ENCODE measurements at places on chromosomes 2 and 18.

GRCh38 chr2:219286436-219287115 lies 7.4 kb downstream of the DNAJB2 start:
- DNase-seq = no peak

GRCh38 chr2:217399291-217399690 lies 539.4 kb upstream of the TNP1 start:
- no peak for DNase-seq

DNA sequence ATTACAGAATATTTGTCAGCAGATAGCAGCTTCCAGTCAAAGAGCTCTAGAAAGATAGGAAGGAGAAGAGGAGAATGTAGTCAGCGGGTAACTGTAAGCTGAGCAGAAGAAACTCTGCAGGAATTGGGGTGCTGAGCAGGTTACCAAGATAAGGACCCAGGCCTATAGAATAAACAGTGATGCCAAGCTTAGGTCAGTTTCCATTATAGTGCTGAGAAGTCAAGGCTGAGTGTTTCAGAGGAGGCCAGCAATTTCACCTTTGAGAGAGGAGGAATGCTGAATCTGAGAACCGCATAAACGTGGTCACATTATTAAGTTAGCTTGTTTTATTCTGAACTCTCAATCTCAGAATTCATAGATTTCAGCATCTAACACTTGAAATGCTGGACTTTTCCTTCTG lies 13.9 kb downstream of the NAB1 start:
- no peak for DNase-seq

- DNase-seq = no peak
Observed at GRCh38 chr2:50949450-50950193, 82.3 kb downstream of the NRXN1 start.

DNA sequence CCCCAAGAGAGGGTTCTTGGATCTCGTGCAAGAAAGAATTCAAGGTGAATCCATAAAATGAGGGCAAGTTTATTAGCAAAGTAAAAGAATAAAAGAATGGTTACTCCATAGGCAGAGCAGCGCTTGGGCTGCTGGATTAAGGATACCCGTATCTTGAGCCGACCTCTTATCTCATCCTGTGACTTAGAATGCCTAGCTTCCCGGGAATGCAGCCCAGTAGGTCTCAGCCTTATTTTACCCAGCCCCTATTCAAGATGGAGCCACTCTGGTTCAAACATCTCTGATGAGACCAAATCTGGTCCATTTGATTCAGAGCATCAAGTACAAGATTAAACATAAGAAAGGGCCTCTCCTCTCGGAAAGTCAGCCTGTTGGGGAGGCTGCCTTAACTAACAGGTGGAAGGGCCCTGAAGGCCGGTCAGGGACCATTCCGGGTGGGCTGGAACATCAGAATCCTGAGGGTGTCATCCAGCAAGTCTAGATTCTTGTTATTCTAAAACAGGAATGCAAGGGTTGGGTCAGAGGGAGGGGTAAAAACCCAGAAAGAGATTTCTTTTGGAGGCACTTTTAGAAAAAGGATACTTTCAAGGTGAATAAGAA lies 5.8 kb downstream of the PSD4 start:
- no peak for DNase-seq

DNA sequence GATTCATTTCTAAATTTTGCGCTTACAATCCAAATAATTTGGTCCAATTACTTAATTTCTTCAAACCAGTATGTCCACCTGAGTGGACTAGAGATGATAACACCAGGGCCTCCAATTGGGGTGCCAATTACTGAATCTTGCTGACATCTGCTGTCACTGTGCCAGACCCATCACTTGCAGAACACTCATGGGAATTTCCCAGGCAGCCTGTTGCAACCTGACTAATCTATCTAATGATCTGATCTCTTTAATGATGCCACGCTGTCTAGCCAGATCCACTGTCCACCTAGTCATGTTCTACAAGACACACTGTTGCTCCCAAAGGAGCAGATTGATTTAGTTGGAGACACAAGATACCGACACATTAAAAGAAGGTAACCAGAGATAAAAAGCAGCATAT lies 11.8 kb upstream of the LRP1B start:
- no peak for DNase-seq

- DNase-seq = no peak
Observed at GRCh38 chr18:56319953-56320352, 318.4 kb downstream of the TXNL1 start.

DNA sequence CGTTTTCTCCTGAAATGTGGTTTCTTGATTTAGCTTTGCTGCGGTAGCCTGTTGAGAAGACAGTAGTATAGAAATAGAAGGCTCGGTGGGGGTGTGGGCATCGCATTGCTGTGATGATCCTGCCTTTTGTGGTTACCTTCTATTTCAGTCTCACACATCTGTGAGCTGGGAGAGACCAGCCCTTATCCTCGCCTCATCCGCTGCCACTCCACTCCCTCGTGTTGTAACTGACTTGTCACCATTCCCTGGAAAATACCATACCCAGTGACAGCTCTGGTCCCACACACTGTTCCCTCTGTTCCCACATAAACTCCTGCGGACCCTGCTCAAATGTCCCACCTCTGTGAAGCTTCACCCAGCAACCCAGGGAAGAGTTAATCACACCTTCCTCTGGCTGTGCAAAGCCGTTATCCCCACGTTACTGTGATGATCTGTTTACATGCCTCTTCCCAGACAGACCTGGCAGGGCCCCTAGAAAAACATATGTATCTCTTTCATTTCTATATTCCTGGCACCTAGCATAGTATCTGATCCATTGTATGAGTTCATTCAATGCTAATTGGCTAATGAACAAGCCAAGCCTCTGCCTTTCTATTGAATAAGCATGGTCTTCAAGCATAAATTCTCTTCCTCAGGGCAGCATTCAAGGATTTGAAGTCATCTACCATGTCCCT lies 114.6 kb downstream of the MAPK4 start:
- no peak for DNase-seq

GRCh38 chr2:240895656-240896388 lies at the start of gene MAB21L4:
Gene MAB21L4 (minus strand): TSS chr2:240896156. CDS start chr2:240895997, 159 bp downstream.
- DNase-seq = no peak

- DNase-seq = no peak
Observed at GRCh38 chr2:145931781-145932395, 1412.0 kb upstream of the ZEB2 start.

DNA sequence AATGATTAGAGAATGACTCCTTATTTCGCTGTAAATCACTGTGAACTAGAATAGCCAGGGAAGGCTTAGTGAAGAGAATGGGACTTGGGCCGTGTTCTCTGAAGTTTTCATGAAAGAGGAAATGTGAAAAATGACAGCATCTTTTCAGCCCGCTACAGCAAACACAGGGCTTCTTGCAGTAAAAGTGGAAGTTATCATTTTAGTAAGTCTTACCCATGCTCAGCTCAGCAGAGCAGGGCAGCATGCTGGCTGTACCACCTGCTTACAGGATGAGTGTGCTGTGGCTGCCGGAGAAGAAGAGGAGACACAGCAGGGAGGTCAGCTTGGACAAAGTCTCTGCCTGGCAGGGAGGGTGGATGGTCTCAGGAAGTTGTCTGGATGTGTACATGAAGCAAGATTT lies 300.7 kb upstream of the DLGAP1 start:
- no peak for DNase-seq

DNA sequence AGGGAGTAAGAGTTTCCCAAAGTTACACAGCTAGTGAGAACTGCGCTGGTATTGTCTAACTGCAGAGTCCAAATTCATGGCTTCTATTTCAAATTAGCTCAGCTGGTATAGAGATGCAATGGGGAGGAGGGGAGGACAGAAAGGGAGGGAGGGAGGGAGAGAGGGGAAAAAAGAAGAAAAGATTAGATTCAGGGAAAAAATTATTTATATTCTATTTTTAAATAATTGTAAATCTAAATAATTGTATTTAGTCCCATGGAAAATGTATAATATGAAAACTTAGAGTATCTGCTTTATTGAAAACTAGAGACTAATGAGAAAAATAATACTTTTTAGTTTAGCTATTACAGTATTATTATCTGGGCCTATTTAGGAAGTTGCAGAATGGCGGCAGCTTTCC lies 37.3 kb upstream of the VIT start:
- DNase-seq = no peak

GRCh38 chr18:22998344-22998743 lies 65.2 kb downstream of the RBBP8 start:
- no peak for DNase-seq

DNA sequence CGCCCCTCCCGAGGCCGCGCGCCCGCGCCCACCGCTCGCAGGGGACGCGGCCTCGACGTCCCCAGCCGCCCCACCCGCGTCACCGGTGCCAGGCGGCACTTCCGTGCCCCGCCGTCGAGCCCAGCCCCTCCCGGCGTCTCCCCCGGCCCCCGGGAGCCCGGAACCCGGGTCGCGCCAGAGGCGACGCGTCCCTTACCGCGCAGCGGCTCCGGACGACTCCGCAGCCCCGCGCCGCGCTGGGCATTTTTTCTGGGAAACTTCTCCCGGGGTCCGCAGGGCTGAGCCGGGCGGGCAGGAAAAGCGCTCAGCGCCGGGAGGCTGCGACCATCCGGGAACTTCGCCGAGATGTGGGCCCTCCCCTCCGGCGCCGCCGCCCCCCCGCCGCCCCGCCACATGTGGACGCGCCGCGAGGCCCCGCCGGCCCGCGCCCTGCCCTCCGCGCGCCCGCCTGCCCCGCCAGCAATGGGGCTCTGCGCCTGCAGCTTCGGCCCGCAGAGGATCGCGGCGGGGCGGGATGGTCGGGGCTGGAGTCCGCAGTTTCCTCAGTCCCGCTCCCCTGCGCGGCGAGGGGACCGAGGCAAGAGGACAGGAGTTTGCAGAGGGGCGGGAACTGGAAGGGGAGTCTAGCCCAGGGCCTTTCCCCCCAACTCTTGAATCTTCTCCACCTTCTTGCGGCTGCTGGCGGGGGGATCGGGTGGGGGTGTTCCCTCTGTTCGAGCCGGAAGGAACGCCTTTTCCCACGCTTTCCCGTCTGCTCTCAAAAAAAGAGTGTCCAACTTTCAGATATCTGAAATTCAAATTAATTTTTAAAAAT lies 81.5 kb downstream of the CHRNA1 start:
- DNase-seq = peak; percentile 19

- no peak for DNase-seq
Observed at GRCh38 chr2:15584767-15585469, 6.8 kb upstream of the DDX1 start.

DNA sequence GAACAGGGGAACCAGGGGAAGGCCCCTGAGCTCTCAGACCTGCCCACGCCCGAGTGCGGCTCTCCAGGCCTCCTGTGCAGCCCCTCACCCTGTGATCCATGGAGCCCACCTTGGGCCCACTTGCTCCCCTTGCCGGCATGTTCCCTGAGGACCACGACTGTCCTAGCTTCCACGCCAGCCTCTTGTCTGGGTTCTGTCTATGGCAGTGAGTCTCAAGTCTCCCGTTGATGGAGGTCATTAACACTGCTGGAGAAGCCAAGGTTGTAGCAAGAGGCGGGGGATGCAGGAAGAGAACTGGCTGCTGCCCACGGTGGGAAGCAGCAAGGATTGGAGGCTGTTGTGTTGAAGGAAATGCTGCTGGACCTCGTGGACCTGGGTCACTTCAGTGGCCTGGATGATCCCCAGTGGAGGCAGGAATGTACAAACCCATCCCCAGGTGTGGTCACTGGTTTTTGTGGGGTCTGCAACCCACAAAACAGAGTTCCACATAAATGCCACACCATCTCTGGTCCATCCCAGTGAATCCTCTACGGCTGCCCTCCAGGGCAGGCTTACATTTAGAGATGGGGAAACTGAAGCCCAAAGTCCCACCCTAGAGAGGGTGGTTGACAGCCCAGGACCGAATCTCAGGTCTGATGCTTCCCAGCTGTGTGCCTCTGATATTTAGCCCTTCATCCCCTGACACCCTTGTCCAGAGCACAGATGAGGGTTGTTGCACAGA lies 150.3 kb downstream of the NDUFA10 start:
- no peak for DNase-seq

DNA sequence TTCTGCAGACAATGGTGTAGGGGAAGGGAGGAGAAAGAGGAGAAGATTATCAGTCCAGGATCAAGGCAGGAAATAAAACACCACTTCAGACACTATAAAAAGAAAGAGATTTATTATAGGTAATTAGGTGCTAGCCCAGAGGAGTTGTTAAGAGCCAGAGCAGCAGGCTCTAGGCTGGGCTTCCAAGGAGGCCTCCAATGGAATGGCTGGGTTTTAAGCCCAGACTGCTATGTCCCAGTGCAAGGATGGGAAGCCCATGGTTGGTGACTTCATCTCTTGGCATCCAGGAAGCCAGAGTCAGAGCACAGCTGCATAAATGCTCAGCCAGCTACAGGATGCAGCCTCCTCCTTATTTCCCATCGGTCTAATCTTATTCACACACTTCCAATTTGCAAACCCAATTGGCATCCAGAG lies 95.6 kb downstream of the LAMA3 start:
- no peak for DNase-seq

GRCh38 chr2:71922499-71923142 lies 225.0 kb downstream of the CYP26B1 start:
- no peak for DNase-seq

DNA sequence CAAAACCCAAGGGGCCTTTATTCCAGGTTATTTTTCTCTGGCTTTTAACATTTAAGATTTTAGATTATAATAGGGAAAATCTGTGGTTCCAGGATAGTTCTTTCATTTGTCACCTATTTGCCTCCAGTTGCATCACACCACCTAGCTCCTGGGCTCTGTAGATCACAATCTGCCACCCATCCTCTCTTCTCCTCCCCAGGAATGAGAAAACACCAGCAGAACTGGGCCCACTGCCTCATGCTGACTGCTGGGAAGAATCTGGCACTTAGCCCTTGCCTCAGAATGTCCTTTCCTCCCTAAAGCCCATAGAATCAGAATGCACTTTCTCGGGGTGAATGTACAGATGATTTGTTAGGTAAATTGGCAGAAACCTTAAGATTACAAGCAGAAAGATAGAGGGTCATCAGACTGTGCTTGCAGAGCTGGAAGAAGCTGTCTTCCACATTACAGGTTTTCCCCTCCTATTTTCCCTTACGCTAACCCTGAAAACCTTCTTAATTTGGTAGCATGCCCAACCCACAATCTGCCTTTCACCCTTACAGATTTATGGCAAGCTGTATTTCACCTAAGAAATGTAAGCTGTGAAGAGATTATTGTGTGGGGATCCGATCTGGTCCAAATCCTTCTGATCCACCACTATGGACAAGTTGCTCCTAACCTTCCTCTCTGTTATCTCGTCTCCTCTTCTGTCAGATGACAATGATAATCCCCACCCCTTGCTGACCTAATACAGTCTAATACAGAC lies 72.6 kb downstream of the LRRC30 start:
- DNase-seq = no peak
